ENCODE measurements at places on chromosomes 13 and 19.

- DNase-seq, result no peak
Measured at GRCh38 chr13:98184792-98185191, 7.7 kb upstream of the RNF113B start.

DNA sequence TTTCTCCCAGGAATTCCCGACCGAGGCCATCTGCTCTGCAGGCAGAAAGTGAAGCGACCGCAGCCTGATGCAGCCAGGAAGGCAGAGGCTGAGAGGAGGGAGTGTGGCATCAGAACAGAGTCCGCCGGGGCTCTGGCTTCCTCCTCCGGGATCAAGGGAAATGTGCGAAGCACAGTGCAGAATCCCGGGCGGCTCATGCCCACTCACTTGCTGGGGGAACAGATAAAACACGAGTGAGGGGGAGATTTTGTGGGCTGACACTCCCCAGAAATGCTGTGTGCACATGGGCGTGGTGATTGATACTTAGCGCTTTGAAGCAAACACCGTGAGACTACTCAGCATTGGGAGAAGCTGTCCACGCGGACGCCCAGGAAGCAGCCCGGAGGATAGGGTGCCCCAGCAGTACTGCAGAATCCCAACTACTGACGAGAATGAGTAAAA lies 75.3 kb upstream of the POMP start:
- no peak for DNase-seq

- no peak for DNase-seq
Measured at GRCh38 chr19:30123611-30124010, 181.6 kb downstream of the URI1 start.

GRCh38 chr19:6509118-6509971 lies 7.2 kb upstream of the TUBB4A start:
- no peak for DNase-seq

DNA sequence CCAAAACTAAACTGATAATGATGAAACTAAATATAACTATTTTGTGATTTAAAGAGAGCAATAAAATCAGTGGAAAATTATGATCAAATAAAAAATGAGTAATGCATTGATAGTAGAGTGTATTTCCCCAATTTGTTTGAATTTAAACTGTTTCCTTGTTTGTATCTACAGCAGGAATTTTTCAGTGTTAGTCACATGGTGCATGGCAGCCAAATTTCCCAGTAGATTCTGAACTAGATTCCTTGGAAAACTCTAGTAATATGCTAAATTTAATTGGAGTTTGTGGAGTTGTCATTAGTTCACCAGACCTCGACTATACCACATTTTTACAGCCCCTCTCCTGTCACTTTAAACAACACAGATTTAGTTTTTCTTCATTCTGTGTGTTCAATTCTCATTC lies 156.2 kb downstream of the PCCA start:
- DNase-seq, result no peak

- DNase-seq, result peak; percentile 89
Measured at GRCh38 chr19:43519436-43520088, 7.4 kb downstream of the ETHE1 start.

DNA sequence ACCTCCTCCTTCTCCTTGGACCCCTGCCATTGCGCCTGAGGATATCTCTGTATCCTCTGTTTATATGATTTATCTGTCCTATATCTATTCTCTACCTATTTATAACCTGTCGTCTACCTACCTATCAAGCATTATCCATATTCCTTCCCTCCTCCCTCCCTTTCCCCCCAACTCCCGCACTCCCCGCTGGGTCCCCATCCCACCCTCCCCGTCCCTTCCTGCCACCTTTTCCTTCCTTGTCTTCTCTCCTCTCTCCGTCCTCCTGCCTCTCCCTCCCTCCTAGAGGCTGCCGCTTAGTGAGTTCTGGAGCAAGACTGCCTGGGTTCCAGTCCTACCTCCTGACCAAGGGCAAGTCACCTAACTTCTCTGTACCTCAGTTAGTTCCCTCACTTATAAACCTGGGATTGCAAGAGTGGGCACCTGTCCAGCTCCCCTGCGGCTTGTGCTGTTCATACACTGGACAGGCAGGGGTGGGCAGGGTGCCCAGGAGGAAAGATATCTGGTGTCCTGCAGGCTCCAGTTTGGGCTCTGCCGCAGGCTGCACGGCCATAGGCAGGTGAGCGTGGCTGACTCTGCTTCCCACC lies 16.1 kb downstream of the TTYH1 start:
- DNase-seq, result peak; percentile 48

DNA sequence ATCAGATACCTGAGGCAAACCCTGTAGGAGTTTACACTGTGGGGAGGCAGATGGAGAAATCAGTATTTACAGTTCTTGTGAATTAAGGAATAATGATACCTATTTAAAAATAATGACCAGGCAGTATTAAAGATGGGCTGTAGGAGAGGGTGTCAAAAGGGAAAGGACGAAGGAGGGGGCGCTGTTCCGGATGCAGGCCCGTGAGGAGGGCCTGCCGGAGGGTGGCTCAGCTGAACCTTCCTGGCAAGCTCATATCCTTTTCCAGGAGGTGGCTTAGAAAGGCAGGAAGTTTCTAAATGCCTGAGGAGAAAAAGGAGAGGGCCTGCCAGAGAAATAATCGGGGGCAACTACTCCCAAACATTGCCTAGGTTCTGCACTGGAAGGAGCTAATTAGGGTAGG lies 46.6 kb downstream of the MBNL2 start:
- DNase-seq, result no peak

DNA sequence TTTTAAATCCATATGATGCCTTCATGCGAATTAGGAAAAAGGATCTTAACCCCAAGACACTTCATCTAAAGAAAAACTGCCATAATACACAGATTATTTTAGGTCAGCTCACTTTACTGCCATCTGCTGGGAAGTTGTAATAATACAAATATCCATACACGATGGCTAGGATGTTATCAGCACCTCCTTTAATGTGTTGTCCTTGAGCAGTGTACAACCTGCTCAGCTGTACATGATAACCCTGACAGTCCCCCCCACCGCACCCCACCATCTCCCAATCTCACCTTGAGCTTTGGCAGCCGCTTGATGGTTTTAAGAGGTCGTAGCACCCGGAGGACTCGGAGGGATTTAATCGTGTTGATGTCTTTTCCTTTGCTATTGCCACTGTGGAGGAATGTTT lies 112.2 kb downstream of the IER2 start:
- no peak for DNase-seq

DNA sequence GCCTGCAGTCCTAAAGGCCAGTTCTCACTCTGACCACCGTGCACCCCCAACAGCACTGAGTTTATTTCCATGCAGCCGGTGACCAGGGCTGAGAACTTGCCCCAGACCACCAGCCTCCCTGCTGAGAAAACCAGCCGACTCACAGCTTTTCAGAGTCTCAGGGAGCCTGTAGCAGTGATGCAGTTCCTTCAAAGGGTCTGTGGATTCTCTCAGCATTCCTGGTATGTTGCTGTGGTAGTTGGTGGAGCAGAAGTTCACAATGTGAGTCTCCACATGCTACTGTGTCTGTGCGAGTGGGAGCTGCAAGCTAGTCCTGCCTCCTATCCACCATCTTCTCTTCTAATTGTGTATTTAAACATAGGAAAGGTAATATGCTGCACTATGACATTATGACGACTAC lies 254.9 kb upstream of the KLF12 start:
- DNase-seq, result no peak

DNA sequence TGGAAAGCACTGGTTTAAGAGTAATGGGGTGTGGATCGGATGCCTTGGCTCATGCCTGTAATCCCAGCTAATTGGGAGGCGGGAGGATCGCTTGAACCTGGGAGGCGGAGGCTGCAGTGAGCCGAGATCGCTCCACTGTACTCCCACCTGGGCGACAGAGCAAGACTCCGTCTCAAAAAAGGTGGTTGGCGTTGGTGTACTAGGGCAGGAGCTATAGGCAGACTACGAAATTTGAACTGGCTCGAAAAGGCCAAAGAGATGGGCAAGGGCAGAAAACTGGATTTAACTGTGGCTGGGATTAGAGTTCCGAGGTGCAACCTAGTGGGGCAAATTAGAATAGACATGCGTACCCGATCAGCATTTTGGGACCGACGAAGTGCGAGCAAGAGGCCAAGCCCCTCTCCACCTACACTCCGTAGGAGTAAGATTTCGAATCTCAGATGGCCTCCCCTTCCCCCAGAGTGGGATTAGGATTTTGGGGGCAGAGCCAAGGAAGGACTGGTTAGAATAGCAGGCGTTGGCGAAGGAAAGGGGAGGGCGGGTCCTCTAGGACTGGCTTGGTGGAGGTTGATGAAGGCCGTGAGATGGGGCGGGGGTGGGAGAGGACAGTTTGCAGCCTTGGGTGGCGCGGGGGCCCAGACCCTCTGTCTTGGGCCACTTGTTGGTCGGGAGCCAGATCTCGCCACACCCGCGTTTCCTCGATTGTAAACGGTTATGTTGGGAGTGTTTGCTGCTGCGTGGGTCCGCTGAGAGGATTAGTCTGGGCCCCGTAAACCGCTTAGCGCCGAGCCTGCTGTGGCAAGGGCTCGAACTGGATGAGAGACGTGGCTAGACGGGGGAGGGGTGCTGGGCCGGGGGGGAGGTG lies 2.0 kb upstream of the INAFM1 start:
- no peak for DNase-seq

- DNase-seq, result no peak
Measured at GRCh38 chr13:21025539-21025938, 35.8 kb downstream of the LATS2 start.

DNA sequence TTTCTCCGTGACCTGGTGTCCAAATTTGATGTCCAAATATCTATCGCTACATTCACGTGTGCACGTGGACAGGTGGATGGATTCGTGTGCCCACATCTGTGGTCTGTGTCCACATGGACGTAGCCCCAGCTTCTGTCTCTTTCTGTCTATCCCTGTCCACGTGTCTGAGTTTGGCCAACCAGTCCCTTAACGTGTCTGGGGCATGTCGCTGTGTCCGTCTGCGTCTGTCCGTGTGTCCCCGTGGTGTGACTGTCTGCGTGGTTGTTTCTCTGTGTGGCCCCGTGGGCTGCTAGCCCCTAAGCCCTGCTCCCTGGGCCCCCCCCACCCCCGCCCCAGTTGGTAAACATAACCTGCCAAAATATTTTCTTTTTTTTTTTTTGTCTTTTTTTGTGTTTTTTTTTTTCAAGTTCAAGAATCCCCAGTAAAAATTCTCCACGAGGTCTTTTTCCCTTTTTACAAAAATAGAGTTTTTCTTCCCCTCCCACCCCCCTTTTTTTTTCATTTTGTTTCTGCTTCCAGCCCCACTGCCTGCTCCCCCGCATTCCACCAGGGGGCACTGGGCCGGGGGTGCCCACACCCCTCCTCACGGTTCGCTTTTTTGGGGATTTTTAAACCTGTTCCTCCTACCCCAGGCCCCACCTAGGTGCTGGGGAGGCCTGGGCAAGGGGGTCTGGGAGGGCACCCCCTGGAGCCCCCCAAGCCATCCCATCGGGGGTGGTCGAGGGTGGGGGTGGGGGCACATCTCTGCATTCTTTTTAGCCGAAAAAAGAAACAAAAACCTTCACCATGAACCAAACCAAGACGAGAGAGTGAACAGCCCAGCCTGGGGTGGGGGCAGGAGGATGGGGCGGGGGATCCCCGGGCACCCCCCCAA lies 18.3 kb downstream of the PRKCSH start:
- DNase-seq, result no peak

GRCh38 chr13:72218966-72219365 lies 352.0 kb upstream of the DACH1 start:
- DNase-seq, result no peak

- no peak for DNase-seq
Measured at GRCh38 chr19:31594701-31595100, 245.5 kb upstream of the TSHZ3 start.

GRCh38 chr13:67867206-67867605 lies 637.1 kb upstream of the PCDH9 start:
- DNase-seq, result no peak

DNA sequence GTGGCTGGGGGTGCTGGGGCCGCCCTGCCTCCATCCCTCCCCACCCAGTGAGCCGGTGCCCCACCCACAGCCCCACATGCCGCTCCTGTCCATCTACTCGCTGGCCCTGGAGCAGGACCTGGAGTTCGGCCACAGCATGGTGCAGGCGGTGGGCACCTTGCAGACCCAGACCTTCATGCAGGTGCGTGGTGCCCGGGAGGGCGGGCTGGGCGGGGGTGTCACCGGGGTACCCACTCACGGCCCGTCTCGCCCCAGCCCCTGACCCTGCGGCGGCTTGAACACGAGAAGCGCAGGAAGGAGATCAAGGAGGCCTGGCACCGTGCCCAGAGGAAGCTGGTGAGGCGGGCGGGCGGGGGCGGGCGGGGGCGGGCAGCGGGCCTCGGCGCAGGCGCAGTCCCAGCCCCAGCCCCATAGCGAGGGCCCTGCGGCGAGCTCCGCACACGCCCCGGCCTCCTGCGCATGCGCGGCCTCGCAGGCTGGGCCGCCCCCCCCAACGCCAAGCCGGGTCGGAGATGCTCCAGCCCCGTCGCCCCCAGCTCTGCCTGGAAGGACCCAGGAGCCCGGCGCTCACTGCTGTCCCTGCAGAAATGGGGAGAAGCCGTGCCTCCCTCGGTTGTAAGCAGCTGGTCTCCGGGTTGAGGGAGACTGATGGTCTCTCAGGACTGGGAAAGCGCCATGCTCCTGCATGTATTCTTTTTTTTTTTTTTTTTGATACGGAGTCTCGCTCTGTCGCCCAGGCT lies 7.7 kb downstream of the ARHGAP45 start:
- DNase-seq, result no peak

DNA sequence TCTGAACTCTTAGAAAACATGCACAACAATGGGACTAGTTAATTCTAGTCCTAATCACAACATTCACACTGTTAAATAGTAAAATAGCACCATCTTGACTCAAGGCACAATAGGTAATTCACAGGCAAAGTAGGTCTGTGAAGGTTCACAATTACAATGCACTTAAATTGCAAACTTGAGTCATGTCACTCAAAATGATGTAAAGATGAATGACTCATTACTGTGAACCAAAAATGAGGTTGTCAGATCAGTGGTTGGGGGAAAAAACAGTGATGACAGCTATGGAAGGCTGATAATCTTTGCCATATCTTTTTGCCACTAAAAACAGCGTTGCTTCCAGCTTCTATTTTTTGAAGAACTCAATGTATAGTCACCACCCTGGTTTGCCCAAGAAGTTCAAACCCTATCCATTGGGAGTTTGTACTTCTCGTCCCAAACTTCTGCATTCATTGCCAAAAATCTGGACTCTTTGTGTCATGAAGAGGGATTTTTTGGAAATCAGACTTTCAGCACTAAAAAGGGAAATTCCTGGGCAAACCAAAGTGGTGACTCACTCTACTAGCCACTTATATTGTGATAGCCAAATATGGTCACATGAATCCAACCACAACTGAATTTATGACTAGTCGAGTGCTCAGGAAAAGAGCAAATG lies 200.9 kb upstream of the TMTC4 start:
- no peak for DNase-seq

DNA sequence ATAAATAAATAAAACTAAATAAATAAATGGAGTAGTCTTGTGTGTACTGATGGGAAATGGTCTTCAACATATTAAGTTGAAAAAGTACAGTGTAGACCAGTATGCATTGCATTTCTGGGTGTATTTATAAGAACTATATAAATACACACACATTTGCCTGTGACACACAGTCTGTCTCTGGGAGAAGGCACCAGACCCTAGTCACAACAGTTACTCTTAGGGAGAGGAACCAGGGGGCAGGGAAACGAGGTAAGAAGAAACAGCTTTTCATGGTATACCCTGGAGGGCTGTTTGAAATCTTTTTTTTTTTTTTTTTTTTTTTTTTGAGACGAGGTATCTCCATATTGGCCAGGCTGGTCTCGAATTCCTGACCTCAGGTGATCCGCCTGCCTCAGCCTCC lies 2.8 kb upstream of the S1PR2 start:
- DNase-seq, result no peak

Measured in right forelimb (tissue), 1 donor.